ENCODE measurements at places on chromosomes 5 and 9.

GRCh38 chr5:137737349-137738131 is 1.7 kb upstream of the KLHL3 start:
- no peak overlapping the region for H3K27ac ChIP-seq
- no peak overlapping the region for H3K4me3 ChIP-seq
- DNase-seq, result no peak
- H3K4me1 ChIP-seq, result peaks cover 22% of the 10 kb centered on the region

DNA sequence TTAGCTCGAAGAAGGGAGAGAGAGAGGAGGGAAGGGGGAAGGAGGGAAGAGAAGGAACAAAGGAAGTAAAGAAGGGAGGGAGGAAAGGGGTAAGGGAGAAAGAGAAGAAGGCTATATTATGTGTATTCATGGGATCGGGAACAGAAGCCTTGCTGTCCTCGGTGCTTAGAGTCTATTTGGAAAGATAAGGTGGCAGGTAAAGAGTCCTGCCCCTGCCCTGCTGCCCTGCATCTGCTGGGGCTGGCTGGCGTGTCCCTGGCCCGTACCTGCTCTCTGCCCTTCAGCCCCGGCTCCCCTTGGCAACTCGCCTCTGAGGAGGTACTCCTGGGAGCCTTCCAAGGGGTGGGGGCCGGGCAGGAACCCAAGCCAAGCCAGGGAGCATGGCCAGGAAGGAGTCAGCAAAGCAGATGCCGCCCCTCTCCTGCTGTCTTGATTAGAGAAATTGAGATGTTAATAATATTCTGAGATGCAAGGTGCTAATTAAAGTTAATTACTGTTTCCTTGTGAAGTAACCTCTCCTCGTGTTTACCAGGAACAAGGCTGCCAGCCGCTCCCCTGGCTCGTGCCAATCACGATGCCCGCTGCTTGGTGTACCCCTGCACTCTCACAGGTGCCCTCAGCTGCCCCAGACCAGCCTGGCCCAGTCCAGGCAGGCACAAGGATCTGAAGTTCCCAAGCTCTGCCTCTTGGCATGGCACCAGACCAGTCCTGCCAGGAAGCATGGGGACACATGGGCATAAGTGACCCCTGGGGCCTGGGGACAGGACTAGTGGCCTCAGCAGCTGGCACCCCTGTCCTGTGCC is 36.6 kb downstream of the PCDH1 start:
- no peak for DNase-seq
- H3K27me3 ChIP-seq, result peaks cover 26% of the 10 kb centered on the region
- no peak overlapping the region for H3K4me3 ChIP-seq
- no peak overlapping the region for H3K27ac ChIP-seq
- H3K36me3 ChIP-seq, result no peaks in the 10 kb centered on the region

DNA sequence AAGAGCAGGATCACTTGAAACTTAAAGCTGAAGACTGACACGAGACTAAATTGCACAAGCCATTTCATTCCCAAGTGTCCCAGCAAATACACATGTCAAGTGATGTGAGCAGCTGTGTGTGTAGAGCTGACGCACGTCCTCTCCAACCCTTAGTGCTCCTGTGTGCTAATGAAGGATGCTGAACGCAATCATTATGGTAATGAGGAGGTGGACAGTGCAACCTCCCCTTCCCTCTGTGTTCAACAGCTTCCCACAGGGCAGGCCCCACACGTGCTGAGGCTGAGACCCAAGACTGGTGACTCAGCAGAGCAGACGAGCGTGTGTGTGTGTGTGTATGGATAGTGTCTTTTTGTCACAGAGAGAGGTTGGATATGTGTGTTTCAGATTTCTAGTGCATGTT is 702.1 kb downstream of the SEMA5A start:
- no peak overlapping the region for H3K27ac ChIP-seq
- no peaks in the 10 kb centered on the region for H3K36me3 ChIP-seq
- no peaks in the 10 kb centered on the region for H3K27me3 ChIP-seq
- no peak overlapping the region for H3K4me3 ChIP-seq

GRCh38 chr5:95392593-95393182 is 1.5 kb downstream of the FAM81B start:
- no peaks in the 10 kb centered on the region for H3K27me3 ChIP-seq
- no peaks in the 10 kb centered on the region for H3K4me1 ChIP-seq
- H3K4me3 ChIP-seq, result no peak overlapping the region
- no peak for DNase-seq

DNA sequence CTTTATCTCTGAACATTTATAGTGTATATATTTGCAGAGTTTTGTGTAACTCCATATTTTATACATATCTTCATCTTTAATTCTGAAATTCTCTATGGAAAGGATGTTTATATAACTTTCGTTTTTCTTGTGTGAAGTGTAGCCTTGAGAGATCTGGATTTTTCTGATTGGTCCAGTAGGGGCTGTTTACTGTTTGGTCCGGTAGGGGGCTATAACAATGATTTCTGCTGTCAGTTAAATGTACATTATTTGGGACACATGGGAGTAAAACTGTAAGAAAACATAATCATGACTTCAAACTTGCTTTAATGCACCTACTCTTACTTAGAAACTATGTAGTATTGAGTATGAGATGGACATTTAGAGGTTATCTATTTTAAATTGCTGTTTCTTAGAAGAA is 527.1 kb upstream of the ARRDC3 start:
- DNase-seq, result no peak
- no peaks in the 10 kb centered on the region for H3K36me3 ChIP-seq
- no peaks in the 10 kb centered on the region for H3K27me3 ChIP-seq
- H3K27ac ChIP-seq, result no peak overlapping the region
- no peaks in the 10 kb centered on the region for H3K4me1 ChIP-seq

DNA sequence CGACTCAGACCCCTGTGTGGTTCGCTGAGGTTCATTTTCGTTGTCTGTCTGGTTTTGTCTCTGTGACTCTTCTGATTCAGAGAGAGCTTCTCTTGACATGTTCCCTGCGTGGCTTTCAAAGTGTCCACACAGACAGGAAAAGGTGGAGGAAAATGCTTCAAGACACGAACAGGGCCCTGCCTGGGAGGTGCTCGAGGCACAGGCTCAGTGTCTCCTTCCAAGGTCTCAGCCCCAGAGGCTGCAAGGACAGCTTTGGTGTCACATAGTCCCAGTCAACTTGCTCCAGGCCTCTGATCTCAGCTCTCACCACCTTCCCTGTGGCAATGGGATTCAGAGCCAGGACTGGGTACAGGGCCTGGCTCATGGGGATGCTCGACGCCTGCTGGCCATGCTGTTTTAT is 51.6 kb upstream of the SARDH start:
- H3K27ac ChIP-seq, result no peak overlapping the region
- DNase-seq, result no peak
- H3K27me3 ChIP-seq, result no peaks in the 10 kb centered on the region

DNA sequence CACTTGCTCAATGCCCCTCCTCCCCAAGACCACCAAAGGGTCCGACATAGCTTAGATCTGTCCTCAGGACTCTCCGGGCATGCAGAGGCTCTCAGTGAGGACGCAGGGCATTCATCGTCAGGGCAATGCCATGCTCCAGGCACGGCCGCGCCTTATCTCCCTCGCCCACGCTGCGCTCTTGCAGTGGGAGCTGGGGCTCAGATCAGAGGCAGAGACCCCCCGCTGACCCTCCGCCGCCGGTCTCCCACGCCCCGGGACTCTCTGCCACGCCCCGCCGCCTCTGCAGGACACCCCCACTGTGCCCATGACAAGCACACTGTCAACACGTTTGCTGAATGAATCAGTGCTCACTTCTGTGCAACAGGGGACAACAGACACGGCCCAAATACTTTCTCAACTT is 140.7 kb downstream of the ADAMTS2 start:
- H3K27ac ChIP-seq, result no peak overlapping the region
- no peaks in the 10 kb centered on the region for H3K36me3 ChIP-seq
- H3K4me3 ChIP-seq, result no peak overlapping the region
- DNase-seq, result no peak
- no peaks in the 10 kb centered on the region for H3K4me1 ChIP-seq

DNA sequence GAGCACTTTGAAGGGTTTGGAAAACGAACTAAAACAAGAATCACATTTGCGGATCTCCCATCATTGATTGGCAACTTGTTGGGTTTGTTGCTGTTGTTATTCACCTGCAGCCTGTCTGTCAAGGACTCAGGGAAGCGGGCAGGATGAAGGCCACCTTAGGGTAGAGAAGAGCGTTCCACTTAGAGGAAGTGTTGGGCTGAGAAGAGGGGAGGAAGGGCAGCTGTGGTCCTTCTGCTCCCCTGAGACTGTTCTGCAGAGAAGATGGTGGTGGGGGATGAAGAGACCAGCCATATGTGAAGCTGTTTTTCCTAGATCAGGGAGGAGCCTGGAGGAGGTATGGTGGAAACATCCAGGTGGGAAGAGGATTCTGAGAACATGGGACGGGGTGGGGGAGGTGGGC is 70.6 kb upstream of the CPEB4 start:
- no peak overlapping the region for H3K27ac ChIP-seq
- DNase-seq, result peak; percentile 32
- no peaks in the 10 kb centered on the region for H3K27me3 ChIP-seq
- peaks cover 69% of the 10 kb centered on the region for H3K4me1 ChIP-seq

DNA sequence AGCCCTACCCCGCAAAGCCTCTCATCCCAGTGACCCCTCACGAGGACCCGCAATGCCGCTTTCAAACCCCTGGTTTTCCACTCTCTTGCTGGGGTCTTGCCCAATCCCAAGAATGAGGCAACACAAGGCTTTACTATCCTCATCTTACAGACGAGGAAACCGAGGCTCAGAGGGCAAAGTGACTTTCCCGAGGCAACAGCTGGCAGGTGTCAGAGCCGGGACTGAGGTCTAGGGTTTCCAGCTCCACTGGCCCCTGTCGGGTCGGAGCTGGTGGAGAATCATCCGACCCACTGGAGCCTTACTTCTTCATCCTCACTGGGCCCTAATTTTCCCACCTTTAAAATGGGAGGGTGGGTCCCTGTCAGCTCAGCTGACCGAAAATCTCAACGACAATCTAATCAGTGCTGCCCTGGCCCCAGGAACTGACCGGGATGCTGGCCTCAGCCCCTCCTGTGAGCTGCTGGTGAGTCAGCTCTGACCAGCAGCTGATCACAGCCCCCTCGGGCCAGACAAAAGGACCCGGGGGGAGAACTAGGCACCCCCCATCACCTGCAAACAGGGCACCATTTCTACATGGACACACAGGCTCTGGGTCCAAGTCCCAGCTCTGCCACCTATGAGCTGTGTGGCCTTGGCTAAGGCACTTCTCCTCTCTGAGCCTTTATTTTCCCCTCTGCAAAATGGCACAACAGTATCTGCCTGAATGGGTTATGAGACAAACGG is 72.7 kb upstream of the STXBP1 start:
- H3K27me3 ChIP-seq, result no peaks in the 10 kb centered on the region
- no peak overlapping the region for H3K4me3 ChIP-seq
- no peak for DNase-seq
- no peaks in the 10 kb centered on the region for H3K36me3 ChIP-seq
- H3K4me1 ChIP-seq, result no peaks in the 10 kb centered on the region
- no peak overlapping the region for H3K27ac ChIP-seq

DNA sequence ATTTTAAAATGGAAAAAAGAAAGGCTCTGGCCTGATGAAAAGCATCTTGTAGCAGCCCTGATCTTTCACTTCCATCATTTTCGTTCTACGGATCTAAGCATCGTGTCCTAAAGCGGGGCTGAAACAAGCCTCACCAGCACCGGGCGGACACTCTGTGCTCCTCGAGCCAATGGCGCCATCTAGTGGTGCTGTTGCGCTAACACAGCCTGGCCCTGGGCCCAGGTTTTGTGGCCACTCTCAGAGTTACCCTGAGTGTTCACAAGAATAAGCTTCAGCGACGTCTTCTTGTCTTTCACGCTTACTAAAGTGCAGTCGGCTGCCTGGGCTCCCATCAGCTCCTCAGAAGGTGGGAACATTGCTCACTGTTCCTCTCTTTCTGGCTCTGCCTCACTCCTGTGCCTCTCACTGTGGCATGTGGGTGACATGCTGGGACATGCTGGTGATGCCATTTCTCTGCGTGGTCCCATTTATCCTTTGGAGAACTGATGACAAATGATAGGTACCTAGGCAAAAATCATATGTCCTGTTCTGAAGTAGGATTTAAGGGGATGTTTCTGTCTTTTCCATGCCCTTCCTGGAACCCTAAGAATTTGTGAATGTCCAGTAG is 32.7 kb downstream of the DMRT3 start:
- peaks cover 3% of the 10 kb centered on the region for H3K4me1 ChIP-seq
- no peaks in the 10 kb centered on the region for H3K27me3 ChIP-seq
- DNase-seq, result peak; percentile 74
- H3K4me3 ChIP-seq, result no peak overlapping the region
- no peaks in the 10 kb centered on the region for H3K36me3 ChIP-seq

- H3K4me1 ChIP-seq, result no peaks in the 10 kb centered on the region
- H3K4me3 ChIP-seq, result no peak overlapping the region
- no peaks in the 10 kb centered on the region for H3K27me3 ChIP-seq
- peaks cover 5% of the 10 kb centered on the region for H3K36me3 ChIP-seq
- H3K27ac ChIP-seq, result no peak overlapping the region
Measured at GRCh38 chr9:100216178-100216787, 117.2 kb downstream of the INVS start.

DNA sequence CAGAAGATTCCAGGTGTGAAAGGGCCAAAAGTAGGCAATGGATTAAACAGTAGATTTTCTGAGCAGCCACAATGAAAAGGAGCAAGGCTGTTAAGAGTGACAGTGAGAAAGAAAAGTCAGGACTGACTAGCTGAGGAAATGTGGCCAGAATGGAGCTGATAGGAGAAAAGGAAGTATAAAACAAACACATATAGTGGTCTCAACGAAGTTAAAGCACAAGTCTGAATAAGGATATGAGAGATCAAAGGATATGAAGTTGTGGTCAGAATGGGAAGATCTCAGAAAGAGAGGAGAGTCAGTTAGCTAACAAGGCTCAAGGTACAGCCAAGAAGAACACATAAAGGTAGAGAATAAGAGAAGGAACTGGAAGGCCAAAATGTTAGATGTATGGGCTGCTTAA is 39.9 kb downstream of the FNIP1 start:
- H3K4me1 ChIP-seq, result peaks cover 18% of the 10 kb centered on the region
- DNase-seq, result no peak
- no peak overlapping the region for H3K4me3 ChIP-seq
- no peaks in the 10 kb centered on the region for H3K27me3 ChIP-seq
- H3K27ac ChIP-seq, result no peak overlapping the region

DNA sequence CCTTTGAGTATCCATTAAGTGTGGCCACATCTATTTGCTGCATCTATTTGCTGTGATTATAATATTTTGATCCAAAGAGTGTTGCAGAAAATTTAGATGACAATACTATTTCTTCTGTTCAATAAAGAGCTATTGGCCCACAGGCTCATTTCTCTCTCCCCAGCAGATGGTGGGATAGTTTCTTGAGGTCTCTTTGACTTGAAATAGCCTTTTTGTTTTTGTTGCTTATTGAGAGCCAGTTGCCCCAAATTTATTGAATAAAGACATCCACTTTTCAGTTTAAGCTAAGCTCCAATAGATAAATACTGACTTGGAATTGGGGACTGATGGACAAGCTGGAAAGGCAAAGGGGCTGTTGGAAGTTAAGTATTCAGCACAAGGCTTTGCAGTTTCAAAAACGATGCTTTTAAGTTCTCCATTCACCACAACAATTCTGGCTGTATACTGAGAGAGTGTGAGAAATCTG is 290.1 kb upstream of the MPDZ start:
- H3K4me1 ChIP-seq, result no peaks in the 10 kb centered on the region
- H3K27ac ChIP-seq, result no peak overlapping the region
- DNase-seq, result no peak
- H3K27me3 ChIP-seq, result no peaks in the 10 kb centered on the region

Measured in B cell (primary cell).